Aorta (tissue), 5 donors: ENCODE measurements at places on chromosomes 13 and 19. TPM values are rescaled to one million over a fixed set of nuclear protein-coding genes. Genes with fewer than 3 reads are reported as not detected.

DNA sequence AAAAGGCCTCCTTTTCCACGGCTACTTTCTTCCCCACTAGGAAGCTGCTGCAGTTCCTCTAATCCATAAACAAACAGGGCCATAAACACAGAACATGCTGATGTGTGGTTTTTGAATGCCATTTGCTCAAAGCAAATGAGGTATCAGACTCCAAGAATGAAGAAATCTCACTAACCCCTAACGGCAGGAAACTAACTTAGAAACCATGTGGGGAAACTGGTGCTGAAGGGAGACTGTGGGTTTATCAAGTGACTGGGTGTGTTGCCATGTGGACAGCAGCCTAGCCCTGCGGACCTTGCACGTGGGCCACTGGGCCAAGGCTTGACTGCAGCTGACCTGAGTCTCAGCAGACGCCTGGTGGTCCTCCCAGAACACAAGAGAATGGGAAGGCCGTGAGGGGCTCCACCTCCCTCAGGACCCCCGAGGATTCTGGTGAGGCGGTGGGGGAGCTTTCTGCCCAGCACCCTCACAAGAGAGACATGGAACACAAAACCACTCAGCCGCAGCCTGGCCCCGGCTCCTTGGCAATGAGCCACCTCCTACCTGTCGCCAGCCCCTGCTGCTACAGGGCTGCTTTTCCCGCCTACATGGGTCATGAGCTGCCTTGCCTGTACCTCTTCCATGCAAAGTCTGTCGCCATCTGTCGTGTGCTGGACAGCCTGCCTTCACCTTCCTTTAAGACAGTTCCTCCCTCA is 10.6 kb downstream of the SLC15A1 start:
- H3K4me3 ChIP-seq = no peak overlapping the region
- no peaks in the 10 kb centered on the region for H3K36me3 ChIP-seq
- H3K27ac ChIP-seq = no peak overlapping the region
- H3K4me1 ChIP-seq = no peaks in the 10 kb centered on the region

- no peaks in the 10 kb centered on the region for H3K27me3 ChIP-seq
- H3K27ac ChIP-seq = no peak overlapping the region
- H3K4me3 ChIP-seq = peak overlapping the region; percentile 10
- no peak for DNase-seq
Measured at GRCh38 chr13:33799950-33800592, 17.9 kb upstream of the RFC3 start.

GZMM gene
- total RNA-seq = 0.54 TPM

DNA sequence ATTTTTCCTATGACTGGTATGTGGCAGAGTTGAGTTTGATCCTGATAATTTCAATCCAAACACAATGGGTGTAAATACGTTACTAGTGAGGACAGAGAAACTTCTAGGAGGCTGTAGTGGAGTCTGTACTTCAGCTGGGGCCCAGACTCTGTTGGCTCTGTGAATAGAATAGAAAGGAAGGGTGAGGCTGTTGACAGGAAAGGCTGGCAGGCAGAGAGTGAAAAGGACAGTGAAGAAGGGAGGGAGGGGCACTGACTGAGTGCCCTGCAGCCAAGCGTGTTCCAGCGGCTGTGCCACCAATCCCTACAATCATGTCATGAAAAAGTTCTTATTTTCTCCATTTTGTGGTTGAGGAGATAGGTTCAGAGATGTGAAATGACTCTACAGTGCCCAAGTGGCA is 80.5 kb downstream of the MBNL2 start:
- H3K4me3 ChIP-seq = no peak overlapping the region
- DNase-seq = no peak
- H3K27ac ChIP-seq = no peak overlapping the region
- H3K27me3 ChIP-seq = no peaks in the 10 kb centered on the region
- H3K36me3 ChIP-seq = no peaks in the 10 kb centered on the region
- peaks cover 3% of the 10 kb centered on the region for H3K4me1 ChIP-seq

DNA sequence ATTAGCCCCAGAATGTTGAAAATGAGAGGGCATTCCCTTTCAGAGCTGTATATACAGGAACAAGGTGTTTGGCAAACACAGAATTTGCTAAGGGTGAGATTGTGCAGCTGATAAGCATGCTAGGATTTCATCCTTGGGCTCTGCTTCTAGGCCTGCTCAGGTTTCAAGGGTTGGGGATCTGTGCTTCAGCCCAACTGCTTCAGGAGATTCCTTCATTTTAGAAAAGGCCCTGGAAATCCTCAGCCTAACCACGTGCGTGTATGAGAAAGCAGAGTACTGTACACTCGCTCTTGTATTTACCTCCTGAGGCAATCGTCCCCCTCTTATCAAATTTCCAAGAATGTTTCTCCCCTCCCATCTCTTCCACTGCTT is 291.6 kb upstream of the ARGLU1 start:
- no peaks in the 10 kb centered on the region for H3K27me3 ChIP-seq
- DNase-seq = no peak
- no peak overlapping the region for H3K27ac ChIP-seq
- no peaks in the 10 kb centered on the region for H3K36me3 ChIP-seq
- no peak overlapping the region for H3K4me3 ChIP-seq

DNA sequence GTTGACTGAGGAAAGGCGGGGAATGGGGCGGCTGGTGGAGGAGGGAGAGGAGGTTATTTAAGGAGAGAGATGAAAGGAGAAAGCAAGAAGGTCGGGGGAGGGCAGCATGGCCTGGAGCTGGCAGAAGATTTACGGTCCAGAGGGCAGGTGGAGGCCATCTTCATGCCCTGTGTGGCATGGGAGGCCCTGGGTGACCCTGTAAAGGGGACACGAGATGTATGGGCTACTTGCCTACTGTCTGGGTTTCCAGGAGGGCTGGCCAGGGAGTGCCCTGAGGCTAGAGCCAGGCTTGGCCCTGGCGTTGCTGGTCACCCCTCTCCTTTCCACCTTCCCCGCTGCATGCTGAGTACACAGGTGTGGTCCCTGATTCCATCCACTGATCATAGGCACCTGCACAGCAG is 6.1 kb downstream of the WTIP start:
- H3K27ac ChIP-seq = no peak overlapping the region
- no peaks in the 10 kb centered on the region for H3K27me3 ChIP-seq
- peak; percentile 70 for DNase-seq
- peaks cover 4% of the 10 kb centered on the region for H3K36me3 ChIP-seq

- H3K4me1 ChIP-seq = no peaks in the 10 kb centered on the region
- DNase-seq = no peak
- no peak overlapping the region for H3K27ac ChIP-seq
- no peak overlapping the region for H3K4me3 ChIP-seq
Measured at GRCh38 chr19:907183-907853, 5.7 kb downstream of the R3HDM4 start.

ZNF723 gene
- total RNA-seq = not detected

TLE6 gene
- 0.65 TPM for total RNA-seq

- DNase-seq = no peak
- H3K27me3 ChIP-seq = no peaks in the 10 kb centered on the region
- no peak overlapping the region for H3K4me3 ChIP-seq
- H3K36me3 ChIP-seq = no peaks in the 10 kb centered on the region
- H3K4me1 ChIP-seq = no peaks in the 10 kb centered on the region
Measured at GRCh38 chr13:42633495-42633894, 59.5 kb downstream of the TNFSF11 start.

- peaks cover 5% of the 10 kb centered on the region for H3K4me1 ChIP-seq
- no peak overlapping the region for H3K4me3 ChIP-seq
- no peak for DNase-seq
- H3K27ac ChIP-seq = no peak overlapping the region
- H3K27me3 ChIP-seq = no peaks in the 10 kb centered on the region
Measured at GRCh38 chr13:48527955-48528354, 4.9 kb downstream of the RCBTB2 start.

DNA sequence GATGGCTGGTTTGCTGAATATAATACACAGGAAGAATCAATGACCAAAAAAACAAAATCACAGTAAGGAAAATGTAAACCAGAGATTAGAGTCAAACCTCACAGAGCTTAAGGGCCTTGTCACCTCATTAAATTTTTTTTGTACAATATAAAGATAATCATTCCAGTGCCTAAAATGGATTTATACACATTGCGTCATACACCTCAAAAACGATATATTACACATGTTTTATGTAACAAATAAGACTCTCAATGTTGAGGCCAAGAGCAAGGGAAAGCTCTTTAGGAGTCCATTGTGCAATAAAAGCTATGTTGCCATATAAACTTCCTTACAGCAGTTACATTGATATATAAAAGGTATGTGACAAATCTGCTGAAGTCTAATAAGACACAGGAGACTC is 856.7 kb upstream of the SLITRK1 start:
- H3K4me1 ChIP-seq = no peaks in the 10 kb centered on the region
- no peaks in the 10 kb centered on the region for H3K27me3 ChIP-seq

GRCh38 chr19:44303320-44303719 is 1.5 kb downstream of the ZNF235 start:
- H3K27me3 ChIP-seq = no peaks in the 10 kb centered on the region
- H3K27ac ChIP-seq = no peak overlapping the region
- DNase-seq = no peak
- H3K4me1 ChIP-seq = no peaks in the 10 kb centered on the region

PNMA8A gene
- 12.4 TPM for total RNA-seq

LGALS14 gene
- total RNA-seq = not detected

DNA sequence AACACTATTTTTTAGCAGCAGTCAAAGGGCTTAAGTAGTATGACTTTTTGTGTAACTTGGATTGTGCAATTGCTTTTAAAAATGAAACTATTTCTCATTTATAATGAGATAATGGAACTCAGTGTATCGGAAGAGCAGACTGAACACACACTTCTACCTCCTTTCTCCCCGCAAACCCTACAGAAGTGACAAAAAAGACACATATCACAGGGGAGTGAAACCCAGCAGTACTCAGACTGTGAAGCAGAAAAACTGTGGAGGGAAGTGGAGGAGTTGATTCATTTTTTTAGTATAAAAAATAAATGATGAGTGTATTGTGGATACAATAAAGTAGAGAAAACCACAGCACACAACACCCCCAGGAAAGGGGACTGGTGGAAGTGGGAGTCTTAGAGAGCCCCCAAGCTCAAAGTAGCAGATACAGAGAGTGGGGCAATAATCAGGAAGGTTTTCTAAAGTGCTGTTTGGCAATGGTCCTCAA is 9.7 kb downstream of the LPAR6 start:
- no peaks in the 10 kb centered on the region for H3K36me3 ChIP-seq
- no peak overlapping the region for H3K4me3 ChIP-seq
- no peak for DNase-seq
- H3K27me3 ChIP-seq = no peaks in the 10 kb centered on the region
- peak overlapping the region; percentile 21 for H3K27ac ChIP-seq

AP1M2 gene
- total RNA-seq = not detected

GRCh38 chr13:94800423-94800822 is 88.1 kb upstream of the SOX21 start:
- H3K36me3 ChIP-seq = no peaks in the 10 kb centered on the region
- H3K4me1 ChIP-seq = no peaks in the 10 kb centered on the region
- H3K27me3 ChIP-seq = no peaks in the 10 kb centered on the region
- H3K4me3 ChIP-seq = no peak overlapping the region
- DNase-seq = no peak
- H3K27ac ChIP-seq = no peak overlapping the region

GRCh38 chr13:39859898-39860297 is 204.4 kb downstream of the COG6 start:
- H3K36me3 ChIP-seq = no peaks in the 10 kb centered on the region
- no peaks in the 10 kb centered on the region for H3K4me1 ChIP-seq
- no peak overlapping the region for H3K4me3 ChIP-seq
- no peaks in the 10 kb centered on the region for H3K27me3 ChIP-seq

DNA sequence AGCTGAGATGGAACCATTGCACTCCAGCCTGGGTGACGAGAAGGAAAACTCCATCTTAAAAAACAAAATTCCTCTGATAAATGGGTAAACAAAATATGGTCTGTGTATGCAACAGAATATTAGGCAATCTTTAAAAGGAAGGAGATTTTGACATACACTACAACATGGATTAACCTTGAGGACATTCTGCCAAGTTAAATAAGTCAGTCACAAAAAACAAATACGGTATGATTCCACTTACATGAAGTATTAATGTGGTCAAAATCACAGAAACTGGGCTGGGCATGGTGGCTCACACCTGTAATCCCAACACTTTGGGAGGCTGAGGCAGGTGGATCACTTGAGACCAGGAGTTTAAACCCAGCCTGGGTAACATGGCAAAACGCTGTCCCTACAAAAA is 3.0 kb upstream of the ZNF444 start:
- no peaks in the 10 kb centered on the region for H3K4me1 ChIP-seq
- no peak for DNase-seq
- no peaks in the 10 kb centered on the region for H3K27me3 ChIP-seq
- H3K36me3 ChIP-seq = no peaks in the 10 kb centered on the region
- H3K27ac ChIP-seq = no peak overlapping the region

DNA sequence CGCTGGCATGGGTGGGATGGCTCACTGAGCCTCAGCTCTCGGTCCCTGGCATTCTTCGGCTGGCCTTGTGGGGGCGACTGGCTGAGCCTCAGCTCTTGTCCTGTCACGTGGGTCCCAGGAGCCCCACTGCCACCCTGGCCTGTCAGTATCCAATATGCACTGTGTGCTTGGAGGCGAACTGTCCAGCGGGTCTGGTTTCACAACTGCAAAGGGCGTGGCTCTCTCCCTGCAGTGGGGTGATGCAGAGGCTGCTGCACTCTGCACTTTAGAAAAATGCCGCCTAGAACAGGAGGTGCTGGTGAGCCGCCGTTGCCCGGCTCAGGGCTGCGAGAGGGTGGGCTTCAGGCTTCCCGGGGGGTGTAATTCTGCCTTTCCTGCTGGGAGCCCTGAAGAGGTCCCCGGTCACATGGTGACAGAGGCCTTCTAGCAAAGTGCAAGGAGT is 17.0 kb upstream of the TMEM255B start:
- no peak overlapping the region for H3K4me3 ChIP-seq
- H3K27ac ChIP-seq = no peak overlapping the region
- no peaks in the 10 kb centered on the region for H3K4me1 ChIP-seq
- DNase-seq = peak; percentile 78
- no peaks in the 10 kb centered on the region for H3K27me3 ChIP-seq

DNA sequence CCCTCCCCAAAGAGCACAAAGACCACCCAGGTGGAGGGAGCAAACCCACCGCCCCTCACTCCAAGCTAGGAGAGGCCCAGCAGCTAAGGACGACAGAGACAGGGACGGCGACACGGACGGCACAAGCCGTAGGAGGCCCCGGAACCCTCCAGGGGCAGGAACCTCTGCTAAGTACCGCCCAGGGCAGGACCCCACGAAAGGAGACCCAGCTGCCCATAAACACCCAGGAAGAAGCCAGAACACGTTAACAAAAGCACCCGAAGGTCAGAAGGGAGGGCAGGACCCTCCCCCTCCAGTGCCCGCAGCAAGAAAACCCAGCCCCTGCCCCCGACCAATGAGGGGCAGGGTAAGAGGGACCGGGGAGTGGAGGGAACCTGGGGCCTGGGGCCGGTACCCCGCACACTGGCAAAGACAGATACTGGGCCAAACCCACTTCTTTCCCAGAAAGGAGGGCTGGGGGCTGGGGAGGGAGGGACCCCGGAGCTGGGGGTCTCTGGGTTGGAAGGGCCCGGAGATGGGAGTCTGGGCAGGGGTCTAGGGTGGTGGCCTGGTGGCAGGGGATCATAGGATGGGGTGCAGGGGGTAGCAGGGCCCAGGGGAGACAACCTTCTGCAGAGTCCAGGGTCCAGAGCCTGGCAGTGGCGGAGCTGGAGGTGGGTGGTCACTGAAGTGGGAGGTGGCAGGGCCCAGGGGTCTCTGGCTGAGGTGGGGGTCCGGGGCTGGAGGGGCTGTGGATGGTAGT is 2.4 kb downstream of the BTBD2 start:
- H3K27ac ChIP-seq = no peak overlapping the region
- H3K4me3 ChIP-seq = no peak overlapping the region
- H3K27me3 ChIP-seq = no peaks in the 10 kb centered on the region
